ENCODE measurements at places on chromosomes 1 and 21.

GRCh38 chr1:211775170-211775569 lies 55.4 kb downstream of the LPGAT1 start:
- no peak for DNase-seq

GRCh38 chr1:63135174-63135512 lies 187.2 kb upstream of the FOXD3 start:
- DNase-seq: no peak

- DNase-seq: peak; percentile 88
Measured at GRCh38 chr1:31593770-31594632, 17.7 kb downstream of the TINAGL1 start.

GRCh38 chr1:53370369-53370961 lies 42.6 kb upstream of the LRP8 start:
- peak; percentile 67 for DNase-seq

GRCh38 chr1:52590266-52590665 lies 11.9 kb upstream of the GPX7 start:
- no peak for DNase-seq

DNA sequence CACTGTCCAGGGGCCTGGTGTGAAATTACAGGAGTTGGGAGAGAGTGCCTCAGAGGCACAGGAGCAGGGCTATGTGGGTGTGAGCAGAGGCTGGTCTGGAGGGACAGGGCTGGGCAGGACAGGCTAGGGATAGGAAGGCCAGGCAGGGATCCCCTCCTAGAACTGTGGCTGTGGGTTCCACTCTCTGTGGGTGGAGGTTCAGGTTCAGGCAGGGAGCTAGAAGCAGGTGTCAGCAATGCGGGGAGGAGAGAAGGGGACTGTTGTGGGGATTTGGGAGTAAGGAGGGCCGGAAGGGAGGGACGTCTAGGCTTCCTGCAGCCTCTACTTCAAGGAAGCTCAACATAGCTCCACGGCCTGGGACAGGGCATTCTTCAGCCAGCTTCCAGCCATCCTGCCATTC lies 8.3 kb upstream of the GPR61 start:
- DNase-seq: no peak

GRCh38 chr1:99681583-99681982 lies 35.7 kb downstream of the PALMD start:
- no peak for DNase-seq

- DNase-seq: no peak
Measured at GRCh38 chr1:235313931-235314678, 13.9 kb downstream of the ARID4B start.

GRCh38 chr1:13560541-13560940 lies 23.1 kb upstream of the PDPN start:
- DNase-seq: no peak

DNA sequence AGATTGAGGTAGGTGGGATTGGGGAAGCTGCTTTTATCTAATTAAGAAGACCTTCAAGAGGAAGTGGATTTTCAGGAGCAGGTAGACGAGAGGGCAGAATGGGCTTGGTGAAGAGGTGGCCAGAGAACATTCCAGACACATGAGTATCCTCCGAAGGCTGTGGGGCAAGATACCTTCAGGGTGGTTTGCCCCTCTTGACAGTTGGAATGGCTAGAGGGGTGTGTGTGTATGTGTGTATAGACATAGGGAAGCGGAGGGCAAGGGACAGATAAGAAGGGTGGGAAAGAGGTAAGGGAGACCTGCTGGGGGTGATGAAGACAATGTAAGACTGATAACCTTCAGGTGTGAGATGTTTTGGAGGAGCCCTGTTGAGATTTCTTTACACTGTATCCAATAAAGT lies 46.8 kb upstream of the TSPAN2 start:
- no peak for DNase-seq

- DNase-seq: no peak
Measured at GRCh38 chr1:19361611-19362147, 49.6 kb downstream of the SLC66A1 start.

DNA sequence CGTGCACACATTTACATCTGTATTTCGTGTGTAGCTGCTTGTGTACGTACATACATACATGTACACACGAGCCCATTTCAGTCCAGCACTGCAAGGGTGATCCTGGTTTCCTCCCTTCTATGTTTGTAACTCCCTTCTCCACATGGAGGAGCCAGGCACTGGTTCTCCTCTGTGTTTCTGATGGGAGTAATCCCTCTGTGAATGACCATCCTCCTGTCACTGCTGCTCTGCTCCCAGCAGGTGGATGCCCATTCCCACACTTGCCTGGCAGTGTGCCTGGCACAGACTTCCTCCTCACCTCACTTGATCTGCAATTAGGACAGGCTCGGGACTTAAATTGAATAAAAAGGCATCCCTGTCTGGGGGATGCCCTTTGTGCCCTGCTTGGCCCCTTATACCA lies 37.1 kb downstream of the TRAPPC10 start:
- no peak for DNase-seq

DNA sequence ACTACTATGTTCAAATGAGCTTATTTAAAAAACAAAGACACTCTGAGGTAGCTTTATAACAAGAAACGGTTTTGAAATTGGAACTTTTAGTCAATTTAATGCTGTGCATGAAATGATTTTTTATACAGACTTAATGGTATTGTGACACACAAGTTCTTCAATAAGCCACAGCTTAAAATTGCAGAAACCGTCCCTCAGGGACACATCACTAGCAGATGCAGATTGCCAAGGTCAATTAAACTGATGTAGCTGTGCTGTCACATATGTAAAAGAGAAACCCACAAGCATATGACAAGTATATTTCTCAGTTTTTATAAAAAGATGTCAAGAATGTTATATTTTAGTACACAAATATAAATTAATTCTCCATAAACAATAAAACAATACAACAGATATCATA lies 366.9 kb downstream of the DPYD start:
- DNase-seq: no peak

- DNase-seq: no peak
Measured at GRCh38 chr1:66809736-66810326, 8.8 kb upstream of the INSL5 start.

All from spleen (tissue), 13 donors.